ENCODE measurements at places on chromosomes 6 and 20.

DNA sequence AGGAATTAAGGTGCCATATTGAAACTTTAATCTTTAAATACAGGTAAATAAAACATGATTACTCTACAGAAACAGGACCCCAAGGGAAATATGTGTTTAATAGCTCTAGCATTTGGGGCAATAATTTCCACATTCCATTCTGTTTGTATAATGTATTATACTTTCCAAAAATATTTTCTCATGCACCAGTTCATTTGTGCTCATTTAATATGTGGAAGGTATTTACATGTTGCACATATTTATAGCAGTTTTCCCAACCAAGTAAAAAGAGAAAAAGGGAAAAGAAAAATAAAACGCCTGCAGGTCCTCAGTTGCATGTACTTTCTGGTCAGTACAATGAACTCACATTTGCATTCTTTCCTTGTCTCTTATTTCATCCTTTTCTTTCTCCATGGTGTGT is 129.5 kb upstream of the SULF2 start:
- DNase-seq = no peak

GRCh38 chr20:22578221-22579118 is 5.9 kb downstream of the FOXA2 start:
- no peak for DNase-seq

DNA sequence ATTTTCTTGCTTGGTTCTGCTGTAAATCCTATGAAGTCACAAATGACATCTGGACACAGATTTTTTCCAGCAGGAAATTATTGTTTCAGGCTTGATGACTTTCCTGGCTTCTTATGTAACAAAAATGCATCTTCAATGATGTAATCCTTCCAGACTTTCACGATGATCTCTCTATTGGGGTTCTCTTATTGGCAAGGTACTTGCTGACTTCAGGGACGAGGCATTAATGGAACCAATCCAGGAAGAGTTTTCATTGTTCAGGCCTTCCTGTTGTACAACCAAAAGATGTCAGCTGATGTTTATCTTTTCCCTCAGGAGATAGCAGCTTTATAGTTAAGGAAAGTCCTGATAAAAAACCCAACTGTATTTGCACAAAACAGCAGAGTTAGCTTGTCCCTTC is 118.5 kb upstream of the MMS22L start:
- peak; percentile 31 for DNase-seq

DNA sequence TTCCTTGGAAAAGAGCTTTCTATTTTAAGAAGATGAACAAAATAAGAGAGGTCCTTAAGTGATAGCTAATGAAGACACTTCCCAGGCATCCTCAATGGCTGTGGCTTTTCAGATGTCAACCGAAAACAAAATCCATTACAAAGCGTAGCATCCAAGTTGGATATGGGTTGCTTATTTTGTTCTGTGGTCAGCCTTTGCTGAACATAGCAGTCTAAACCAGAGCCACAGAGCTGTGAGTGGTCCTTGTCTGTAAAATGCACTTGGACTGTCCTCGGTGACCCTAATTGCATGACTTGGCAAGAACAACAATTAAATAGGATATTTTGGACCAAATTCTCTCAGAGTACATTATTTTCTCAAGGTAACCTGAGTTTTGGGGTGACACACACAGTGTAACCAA is 10.4 kb upstream of the BFSP1 start:
- DNase-seq = no peak

DNA sequence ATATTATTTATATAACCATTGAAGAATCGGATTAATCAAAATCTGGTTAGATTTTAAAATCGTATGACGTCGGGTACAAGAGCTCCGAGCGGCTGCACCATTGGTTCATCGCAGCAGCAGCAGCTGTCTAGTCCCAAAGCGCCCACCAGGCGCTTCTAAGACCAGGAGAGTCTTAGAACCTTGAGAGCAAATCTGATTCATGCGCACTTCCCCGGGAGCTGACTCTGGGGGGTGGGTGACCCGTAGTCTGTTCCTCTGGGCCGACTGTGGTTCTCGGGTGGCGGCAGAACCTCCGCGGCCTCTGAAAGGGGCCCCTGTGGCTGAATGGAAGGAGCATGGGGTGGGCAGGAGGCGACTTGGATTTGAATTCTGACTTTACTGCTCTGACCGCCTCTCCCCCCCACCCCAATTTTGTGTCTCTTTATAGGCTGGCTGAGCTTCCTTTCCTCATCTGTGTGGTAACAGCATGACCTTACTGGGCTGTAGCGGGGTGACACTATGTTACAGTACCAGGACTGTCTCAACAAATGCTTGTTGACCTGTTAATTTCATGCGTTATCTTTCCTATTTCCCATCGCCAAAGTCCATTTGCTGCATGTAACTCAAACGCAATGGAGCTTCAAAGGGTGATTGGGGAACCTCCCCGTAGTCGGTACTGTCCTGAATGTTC is 119.7 kb downstream of the RTN4IP1 start:
- peak; percentile 67 for DNase-seq

DNA sequence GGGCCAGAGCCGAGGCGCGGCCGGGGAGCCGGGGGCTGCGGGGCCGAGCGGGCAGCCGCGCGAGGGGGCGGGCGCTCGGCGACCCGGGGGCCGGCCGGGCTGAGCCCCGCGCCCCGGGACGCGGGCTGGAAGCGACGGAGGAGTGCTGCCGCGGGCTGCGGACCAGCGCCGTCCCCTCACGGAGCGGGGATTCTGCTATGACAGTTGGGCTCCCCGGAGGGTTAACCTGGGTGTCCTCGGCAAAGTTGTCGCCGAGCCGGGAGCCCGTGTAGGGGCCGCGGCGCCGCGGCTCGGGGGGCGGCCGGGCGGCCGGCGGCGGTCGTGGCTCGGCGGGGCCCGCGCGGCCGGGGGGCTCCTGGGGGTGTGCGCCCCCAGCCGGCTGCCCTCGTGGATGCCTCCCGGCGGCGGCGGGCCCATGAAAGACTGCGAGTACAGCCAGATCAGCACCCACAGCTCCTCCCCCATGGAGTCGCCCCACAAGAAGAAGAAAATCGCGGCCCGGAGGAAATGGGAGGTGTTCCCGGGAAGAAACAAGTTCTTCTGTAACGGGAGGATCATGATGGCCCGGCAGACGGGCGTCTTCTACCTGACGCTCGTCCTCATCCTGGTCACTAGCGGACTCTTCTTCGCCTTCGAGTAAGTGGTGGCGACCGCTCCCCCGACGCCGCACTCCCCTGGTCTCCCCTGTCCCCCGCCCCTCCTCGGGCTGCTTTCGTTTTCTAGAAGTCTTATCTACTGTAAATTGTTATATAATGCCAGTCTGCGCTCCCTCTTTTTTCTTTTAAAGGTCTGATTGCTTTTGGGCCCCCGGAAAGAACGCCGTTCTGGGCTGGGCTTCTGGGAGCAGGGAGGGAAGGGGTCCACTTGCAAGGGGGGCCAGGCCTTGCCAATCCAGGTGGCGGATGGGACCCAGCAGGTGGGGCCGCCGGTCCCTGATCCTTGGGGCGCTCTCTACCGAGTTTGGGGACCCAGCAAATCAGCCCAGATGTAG is 936 bp downstream of the ZDHHC14 start:
- DNase-seq = peak; percentile 61

DNA sequence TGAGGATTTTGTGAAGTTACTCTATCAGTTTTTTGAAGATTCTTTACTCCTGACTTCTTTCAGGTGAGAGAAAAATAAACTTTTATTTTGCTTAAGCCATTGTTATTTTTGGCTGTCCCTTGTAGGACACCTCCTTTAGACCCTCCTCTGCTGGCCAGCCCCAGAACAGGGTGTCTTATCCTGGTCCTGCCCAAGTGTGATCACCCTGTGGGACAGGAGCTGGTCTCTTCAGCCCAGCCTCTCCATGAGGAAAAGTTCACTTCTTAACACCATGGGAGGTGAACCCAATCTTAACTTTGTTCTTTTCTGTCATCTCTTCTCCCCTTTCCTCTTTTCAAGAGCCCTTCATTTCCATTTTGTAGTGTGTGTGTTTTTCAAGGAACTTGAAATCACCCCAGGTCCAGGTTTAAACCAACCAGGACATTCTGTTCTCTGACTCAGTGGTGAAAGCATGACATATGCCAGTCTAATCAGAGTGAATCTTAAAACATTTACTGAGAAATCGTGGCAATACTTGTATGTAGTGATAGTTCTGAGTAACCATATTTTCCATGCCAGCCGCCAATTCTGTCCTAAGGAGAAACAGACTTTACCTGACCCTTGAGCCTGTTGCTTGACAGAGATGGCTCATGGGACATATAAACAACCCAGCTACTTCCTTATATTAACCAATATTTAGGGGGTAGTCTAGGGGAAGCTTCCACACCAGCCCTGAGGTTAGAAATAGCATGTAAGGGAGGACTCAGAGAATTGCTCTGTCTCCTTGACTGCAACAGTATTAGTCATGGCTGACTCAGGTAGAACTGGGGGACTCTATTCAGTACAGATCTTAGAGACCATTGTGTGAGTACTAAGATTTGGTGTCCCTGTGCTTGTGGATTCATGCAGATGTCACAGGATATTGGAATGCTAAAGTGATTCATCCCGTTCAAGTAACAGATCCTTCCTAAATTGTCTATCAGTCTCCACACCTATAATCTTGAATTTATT is 48.8 kb downstream of the FLRT3 start:
- peak; percentile 21 for DNase-seq
